ENCODE measurements at places on chromosomes 5 and 9.

DNA sequence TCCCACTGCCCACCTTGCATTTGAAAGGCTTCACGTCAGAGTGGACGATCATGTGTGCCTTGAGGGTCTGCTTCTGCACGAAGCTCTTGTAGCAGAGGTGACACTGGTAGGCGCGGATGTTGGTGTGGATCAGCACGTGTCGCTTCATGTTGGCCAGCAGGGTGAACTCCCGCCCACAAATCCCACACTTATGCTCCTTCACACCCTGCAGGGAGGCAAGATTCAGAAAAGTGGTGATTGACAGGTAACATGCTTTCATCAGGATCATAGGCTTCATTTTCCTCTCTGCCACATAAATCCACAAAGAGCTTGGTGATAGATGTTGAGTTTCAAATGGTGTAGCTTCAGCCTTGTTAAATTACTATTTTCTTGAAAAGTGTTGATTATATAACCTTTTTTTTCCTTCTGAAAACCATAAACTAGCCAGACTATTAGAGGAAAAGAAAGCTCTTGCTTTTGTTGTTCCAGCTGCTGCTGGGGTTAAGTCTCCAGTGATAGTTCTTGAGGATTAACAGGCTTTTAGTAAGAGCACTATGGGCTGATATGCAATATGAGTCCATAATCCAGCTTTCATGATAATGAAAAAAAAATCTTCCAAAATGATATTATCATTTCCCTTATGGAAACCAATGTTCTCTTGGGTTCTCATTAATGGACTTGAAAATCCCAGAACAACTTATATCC is 50.7 kb downstream of the ZNF366 start:
- DNase-seq = no peak

GRCh38 chr9:87714819-87715218 is 11.1 kb upstream of the CTSL start:
- peak; percentile 70 for DNase-seq

- DNase-seq = peak; percentile 77
Measured at GRCh38 chr9:69370430-69370829, 45.4 kb downstream of the ENTREP1 start.

DNA sequence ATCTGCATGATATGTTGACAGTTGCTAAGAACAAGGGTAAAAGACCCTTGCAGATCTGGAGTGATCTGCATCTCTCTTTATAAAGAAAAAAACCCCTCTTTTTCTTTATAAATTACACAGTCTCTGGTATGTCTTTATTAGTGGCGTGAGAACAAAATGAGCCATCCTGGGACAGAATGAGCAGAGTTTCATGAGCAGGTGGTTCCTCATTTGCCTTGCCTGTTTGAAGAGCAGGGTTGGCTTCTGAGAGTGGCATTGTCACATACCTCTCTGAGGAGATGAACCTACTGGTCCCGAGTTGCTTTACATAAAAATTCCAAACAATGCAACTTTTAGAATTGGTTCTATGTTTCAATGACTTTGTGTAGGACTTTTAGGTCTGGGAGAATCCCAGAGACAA is 94.3 kb downstream of the INSYN2B start:
- no peak for DNase-seq

DNA sequence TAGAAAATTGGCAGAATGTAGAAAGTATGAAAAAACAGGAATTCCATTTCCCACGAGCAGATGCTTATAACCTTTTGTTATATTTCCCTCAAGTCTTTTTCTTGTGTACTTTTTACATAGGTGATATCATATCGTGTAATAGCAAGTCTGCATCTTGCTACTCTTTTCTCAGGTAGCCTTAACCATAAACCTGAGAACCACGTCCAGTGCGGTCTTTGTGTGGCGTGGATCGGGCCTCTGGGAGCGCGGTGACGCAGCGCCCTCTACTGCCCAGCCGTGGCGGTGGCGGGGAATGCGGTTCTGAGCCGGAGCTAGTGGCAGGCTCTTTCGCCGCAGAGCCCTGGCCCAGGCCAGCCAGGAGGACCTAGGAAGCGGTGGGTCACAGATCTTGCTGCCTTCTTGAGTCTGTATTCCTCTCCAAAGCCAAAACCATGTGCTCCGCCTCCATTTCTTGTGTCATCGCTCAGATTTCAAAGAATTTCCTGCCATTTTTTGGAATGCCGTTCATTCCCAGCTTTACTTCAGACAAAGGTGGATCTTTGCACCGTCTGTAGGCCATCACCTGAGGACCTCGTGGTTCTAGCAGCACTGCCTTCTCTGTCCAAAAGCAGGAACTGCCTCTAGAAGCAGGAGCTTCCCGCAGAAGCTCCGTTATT is 71.9 kb downstream of the MVB12B start:
- peak; percentile 10 for DNase-seq

GRCh38 chr5:110257971-110258370 is 468.5 kb downstream of the TMEM232 start:
- no peak for DNase-seq

DNA sequence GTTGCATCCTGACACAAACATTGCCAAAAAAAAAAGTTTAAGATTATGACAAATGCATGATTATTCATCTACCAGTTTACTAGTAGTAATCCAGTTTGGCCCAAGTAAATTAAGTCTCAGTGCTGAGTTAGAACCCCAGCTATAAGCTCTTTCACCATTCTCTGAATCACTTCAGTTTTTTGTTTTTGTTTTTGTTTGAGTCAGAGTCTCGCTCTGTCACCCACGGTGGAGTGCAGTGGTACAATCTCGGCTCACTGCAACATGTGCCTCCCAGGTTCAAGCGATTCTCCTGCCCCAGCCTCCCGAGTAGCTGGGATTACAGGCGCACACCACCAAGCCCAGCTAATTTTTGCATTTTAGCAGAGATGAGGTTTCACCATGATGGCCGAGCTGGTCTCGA is 1.5 kb upstream of the PCYOX1L start:
- DNase-seq = no peak

- DNase-seq = no peak
Measured at GRCh38 chr5:78801413-78801812, 152.8 kb upstream of the LHFPL2 start.

- DNase-seq = no peak
Measured at GRCh38 chr9:16328349-16328748, 542.1 kb downstream of the BNC2 start.

DNA sequence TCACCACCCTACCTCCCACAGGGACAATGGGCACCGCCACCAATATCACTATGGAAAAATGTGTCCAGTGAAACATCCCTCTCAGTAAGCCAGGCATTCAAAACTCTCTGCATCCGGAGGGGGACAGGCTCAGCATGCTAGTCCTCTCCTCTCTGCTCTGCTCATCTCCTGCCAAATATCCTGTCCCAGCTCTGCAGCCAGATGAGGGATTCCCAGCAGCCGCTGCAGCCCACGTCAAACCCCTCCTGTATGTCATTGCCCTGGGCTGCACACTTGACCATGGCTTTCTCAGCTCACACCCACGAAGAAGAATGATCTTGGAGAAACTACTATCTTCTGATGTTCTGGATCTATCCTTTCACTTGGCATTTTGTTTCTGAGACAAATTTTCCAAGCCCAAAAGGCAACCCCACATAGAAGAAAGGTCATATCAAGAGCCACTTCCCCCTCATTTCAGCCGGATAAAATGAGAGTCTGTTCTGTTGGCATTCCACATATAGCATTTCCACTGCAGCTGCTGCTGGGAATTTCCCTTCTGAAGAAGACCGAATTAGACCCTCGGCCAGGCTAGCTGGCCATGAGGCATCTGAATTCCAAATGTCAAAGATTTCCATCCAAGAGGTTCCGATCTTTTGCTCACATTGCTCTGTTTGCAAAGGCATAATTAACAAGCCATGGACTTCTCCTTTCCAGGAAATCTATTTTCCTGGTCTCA is 338.0 kb downstream of the ACTL7B start:
- peak; percentile 77 for DNase-seq

Data from foreskin melanocyte (primary cell).